ENCODE measurements at places on chromosomes 7 and 10. TPM values are rescaled to one million over a fixed set of nuclear protein-coding genes. Genes with fewer than 3 reads are reported as not detected.

Gene PAPSS2
- total RNA-seq = 0.07 TPM

Gene CALY
- total RNA-seq = not detected

Gene LLCFC1
- not detected for total RNA-seq

Gene ANKRD26
- 10.7 TPM for total RNA-seq

Gene AKR1B15
- not detected for total RNA-seq

Gene ARHGAP22
- not detected for total RNA-seq

Gene GRM3
- not detected for total RNA-seq

Gene ABCB8
- total RNA-seq = 52.4 TPM

Gene BICC1
- total RNA-seq = 0.14 TPM

Gene ZSCAN21
- 5.6 TPM for total RNA-seq

Gene ARMC10
- total RNA-seq = 28.7 TPM

Gene NUTM2A
- total RNA-seq = 0.49 TPM

Gene ZYX
- total RNA-seq = 212 TPM

Gene CSGALNACT2
- total RNA-seq = 38.0 TPM

Gene CYP2C8
- not detected for total RNA-seq

Gene KIAA1217
- 0.70 TPM for total RNA-seq

Gene SKAP2
- 18.6 TPM for total RNA-seq

Gene TWNK
- 11.2 TPM for total RNA-seq

Gene CYCS
- total RNA-seq = 137 TPM

Gene CWF19L1
- 47.6 TPM for total RNA-seq

Gene TFR2
- 11.1 TPM for total RNA-seq

Data from activated CD8-positive, alpha-beta memory T cell treated with anti-CD3 and anti-CD28 coated beads, Interleukin-2, amount 10 ng/mL, durations not matched to agents 7 days and 5 days (primary cell).